ENCODE measurements at places on chromosomes 4 and X.

DNA sequence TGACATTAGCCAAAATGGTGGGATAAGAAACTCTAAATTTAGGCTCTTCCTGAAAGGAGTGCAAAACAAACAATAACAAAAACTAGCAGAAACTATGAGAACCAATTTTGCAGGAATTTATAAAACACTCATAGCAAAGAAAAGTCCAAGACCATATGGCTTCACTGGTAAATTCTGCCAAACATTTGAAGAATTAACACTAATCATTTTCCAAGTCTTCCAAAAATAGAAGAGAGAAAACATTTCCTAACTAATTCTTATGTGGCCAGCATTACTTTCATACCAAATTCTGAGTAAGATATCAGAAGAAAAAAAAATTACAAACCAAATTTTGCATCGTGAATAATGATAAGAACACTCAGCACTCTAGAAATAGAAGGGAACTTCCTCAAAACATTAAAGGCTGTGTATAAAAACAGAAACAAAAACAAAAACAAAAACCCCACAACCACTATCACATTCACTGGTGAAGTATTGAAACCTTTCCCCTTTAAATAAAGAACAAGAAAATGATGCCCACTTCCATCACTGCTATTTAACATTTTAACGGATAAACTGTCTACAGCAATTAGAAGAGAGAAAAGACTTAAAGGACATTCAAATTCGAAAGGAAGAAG is 524.3 kb upstream of the GALNTL6 start:
- no peak for DNase-seq

DNA sequence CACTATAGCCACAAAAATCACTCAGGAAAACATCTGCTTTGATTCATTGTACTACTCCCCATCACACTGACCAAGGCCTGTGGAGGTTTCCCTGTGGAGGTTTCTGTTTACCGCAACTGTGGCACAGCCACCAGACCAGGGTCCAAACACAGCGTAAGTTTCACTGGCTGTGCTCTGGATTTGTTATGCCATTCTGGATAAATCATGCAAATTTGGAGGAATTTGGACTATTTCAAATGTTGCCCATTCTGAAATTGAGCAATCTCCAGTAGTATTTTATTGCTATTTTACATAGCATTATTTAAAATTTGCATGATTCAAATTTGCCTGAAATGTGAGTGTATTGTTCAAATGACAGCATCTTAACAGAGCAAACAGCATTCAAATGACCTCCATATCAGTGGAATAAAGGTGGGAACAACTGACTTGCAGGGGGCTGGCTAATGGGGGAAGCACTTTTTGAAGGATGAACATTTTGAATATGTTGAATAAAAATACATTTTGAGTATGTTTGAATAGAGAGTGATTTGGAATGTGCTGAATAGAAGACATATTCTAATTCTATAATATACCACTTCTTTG is 66.1 kb upstream of the ACSL1 start:
- DNase-seq: no peak

DNA sequence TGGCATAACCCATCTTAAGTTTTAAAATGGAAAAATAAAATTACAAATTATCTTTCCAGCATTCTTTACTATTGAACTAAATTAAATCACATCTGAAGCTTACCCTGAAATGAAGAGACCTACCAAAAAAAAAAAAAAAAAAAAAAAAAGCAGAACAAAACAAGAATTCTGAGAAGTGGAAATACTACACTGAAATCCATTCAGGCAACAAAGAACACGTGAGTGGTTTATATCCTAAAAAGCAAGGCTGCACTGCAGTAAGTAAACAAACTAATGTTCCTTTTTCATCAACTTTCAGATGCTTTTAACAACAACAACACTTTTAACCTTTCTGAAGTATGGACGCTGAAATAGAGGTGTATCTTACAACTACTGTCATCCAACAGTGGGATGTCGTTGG is 7.5 kb downstream of the FRYL start:
- DNase-seq: no peak

- no peak for DNase-seq
These were observed 41.9 kb downstream of the FHL1 start for GRCh38 chrX:136189222-136189621.

DNA sequence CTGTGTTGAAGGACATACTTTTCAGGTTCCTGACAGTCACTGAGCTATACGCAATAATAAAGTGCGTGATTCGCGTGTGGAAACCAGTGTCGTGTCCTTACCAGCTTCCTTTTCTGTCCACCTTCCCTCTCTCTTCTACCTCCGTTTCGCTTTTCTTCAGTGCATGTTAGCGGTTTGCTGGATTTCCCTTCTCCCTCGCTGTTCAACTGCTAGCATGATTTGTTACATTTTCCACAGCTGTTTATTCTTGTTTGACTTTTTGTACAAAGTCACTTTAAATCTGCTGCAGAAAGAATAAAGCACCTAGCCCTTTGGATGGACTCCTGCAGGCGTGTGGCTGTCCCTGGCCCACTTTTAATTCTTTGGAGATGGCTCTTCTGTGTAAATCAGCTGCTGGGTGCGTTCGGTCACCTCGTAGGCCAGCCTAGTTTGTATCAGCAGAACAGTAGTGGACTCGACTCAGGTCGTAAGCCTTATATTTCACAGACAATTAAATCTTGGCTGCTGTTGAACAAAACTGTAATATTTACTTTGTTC is 8.9 kb upstream of the HAND2 start:
- DNase-seq: no peak

- no peak for DNase-seq
These were observed 37.4 kb downstream of the CCKAR start for GRCh38 chr4:26452565-26453531.

DNA sequence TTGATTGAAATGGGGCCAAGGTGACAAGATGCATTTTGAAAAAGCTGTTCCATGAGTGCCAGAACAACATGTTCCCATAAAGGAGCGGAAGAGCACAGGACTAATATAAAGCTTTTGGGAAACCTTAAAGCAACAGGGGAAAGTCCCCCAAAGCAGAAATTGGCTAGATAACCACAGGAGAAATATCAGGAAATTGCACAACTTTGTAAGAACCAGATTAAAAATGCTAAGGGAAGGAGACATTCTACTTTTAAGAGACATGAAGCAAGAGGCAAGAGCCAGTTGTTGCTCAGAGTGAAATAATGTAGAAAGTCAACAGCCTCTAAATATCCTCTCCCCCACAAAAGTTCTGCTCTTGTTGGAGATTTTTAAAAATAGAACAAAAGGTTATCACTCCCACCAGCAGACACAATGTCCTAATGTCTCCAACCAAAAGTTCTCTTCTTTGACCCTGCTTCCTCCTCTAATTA is 85.2 kb upstream of the LNX1 start:
- DNase-seq: no peak

- DNase-seq: no peak
These were observed 73.2 kb downstream of the RASL11B start for GRCh38 chr4:52935317-52935716.

- no peak for DNase-seq
These were observed 312.7 kb upstream of the GATB start for GRCh38 chr4:152073351-152074087.

DNA sequence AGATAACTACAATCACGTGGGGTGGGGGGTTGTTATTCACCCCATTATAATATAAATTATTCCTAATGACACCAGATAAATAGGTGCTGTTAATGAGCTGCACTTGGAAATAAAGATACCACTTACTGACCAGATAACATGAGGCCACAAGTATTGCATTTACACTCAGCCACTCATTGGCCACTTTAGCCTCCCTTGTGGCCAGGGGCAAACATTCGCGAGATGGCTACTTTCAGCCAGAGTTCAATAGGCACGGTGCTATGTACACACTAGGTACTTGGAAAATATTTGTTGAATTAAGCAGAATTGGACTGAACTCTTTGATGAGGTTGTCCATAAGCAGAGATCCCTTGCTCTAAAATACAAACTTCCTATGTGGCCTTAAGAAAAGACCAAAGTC is 713.7 kb upstream of the TENM3 start:
- no peak for DNase-seq

- DNase-seq: no peak
These were observed 7.9 kb upstream of the PSAPL1 start for GRCh38 chr4:7442574-7443162.

- DNase-seq: no peak
These were observed 339.6 kb upstream of the PCDH10 start for GRCh38 chr4:132809298-132810032.

DNA sequence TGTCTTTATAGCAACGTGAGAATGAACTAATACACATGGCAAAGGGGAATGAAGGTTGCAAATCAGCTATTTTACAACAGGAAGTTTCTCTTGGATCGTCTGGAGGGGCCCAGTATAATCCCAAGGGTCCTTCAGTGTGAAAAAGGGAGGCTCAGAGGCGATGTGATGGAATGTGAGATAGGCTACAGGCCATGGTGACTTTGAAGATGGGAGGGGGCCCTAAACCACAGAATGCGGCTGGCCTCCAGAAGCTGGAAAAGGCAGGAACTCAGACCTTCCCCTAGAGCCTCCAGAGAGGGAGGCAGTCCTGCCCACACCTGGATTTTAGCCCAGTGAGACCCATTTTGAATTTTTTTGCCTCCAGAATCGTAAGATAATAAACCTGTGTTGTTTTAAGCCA is 69.4 kb upstream of the PGM2 start:
- DNase-seq: no peak

- no peak for DNase-seq
These were observed 7.1 kb upstream of the RGS12 start for GRCh38 chr4:3285558-3286334.

GRCh38 chrX:120238933-120239332 is 11.7 kb upstream of the ZBTB33 start:
- DNase-seq: no peak

- DNase-seq: no peak
These were observed 11.9 kb downstream of the EDNRA start for GRCh38 chr4:147492761-147493160.

- DNase-seq: no peak
These were observed 256.6 kb upstream of the NDST3 start for GRCh38 chr4:117777721-117778120.

DNA sequence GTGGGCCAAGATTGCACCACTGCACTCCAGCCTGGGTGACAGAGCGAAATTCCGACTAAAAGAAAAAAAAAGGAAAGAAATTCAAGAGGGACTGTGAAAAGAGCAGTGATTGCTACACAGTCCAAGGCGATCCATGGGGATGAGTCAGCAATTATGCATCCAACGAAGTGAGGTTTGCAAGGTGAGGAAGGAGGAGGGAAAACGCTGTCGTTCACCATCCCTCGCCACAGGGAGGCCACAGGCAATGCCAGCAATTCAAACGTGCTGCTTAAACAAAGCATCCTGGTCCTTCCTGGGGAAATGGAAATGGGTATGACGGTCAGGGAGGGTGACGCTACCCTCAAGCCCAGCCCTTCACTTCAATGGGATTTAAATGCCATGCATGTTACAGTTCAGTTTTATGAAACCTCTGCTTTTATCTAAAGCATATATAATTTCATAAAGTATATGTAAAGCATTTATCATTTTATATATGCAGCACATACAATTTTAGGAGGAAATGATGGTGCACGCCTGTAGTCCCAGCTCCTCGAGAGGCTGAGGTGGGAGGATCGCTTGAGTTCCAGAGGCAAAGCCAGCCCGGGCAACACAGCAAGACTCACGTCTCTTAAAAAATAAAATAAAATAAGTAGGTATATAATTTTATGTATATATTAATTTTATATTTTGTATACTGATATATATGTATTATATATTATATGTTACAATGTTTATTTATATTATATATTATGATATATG is 108.7 kb downstream of the DHRSX start:
- no peak for DNase-seq

GRCh38 chrX:107135965-107136307 is 17.3 kb upstream of the RBM41 start:
- DNase-seq: no peak

DNA sequence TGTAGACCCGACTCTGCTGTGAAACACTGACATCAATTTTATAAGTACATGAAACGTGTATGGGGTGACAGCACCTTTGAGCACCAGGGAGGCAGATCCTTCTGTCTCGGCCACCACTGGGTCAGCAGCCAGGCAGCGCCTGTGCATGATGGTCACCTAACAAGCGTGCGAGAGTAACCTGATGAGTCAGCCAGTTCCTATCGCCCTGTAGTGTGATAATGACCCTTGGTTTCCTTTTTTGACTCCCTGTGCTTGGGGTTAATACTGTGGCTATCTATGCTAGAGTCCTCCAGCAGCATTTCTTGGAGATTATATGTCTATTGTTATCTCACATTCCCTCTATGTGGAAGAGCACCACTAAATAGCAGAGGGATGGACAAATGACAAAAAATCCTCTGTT is 101.6 kb downstream of the NPNT start:
- no peak for DNase-seq

GRCh38 chrX:134554291-134554690 is 94.3 kb downstream of the HPRT1 start:
- DNase-seq: no peak

- DNase-seq: no peak
These were observed 121.0 kb upstream of the STOX2 start for GRCh38 chr4:183783991-183784553.

DNA sequence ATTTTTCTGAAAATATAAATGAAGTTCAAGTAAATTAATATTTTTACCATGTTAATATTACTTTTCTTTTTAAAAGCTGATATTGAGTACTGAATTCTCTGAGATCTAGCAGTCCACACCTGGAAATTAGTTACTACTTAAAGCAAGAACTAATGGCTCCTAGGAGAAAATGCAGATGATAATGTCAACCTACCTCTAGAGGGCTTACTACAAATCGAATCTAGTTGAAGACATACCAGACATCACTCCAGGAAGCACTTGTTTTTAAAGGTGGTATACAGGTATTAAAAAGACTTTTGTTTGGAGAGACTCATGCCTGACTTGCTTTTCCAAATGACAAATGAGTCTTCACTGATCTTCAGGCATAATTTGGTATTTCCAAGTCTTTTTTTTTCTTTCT is 516.4 kb upstream of the BOD1L1 start:
- no peak for DNase-seq

DNA sequence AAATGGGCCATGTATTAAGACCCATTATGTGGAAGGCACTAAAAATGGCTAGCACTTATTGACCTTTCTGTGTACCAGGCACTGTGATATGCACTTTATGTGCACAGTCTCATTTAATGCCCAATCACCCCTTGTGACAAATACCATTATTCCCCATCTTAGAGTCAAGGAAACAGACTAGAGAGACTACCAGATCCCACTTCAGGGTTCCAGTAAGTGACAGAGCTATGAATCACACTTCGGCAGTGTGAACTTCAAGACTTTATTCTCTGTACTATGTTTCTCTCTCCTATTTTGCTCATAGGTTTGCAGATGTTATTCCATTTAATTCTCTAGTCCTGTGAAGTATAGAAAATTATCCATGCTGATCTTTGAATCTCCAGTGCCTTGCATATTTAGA is 107.0 kb downstream of the NFKB1 start:
- no peak for DNase-seq
